ENCODE measurements at places on chromosomes 3 and 15. TPM values are rescaled to one million over a fixed set of nuclear protein-coding genes. Genes with fewer than 3 reads are reported as not detected.

Gene EFCC1
- 17.2 TPM for total RNA-seq

Gene ANKUB1
- not detected for total RNA-seq

Gene STRC
- total RNA-seq, result not detected

Gene ITIH1
- total RNA-seq, result not detected

- DNase-seq, result no peak
Observed at GRCh38 chr15:76332796-76333195, 3.8 kb upstream of the ISL2 start.

GRCh38 chr15:52180196-52180835 is 10.9 kb downstream of the GNB5 start:
- DNase-seq, result no peak

DNA sequence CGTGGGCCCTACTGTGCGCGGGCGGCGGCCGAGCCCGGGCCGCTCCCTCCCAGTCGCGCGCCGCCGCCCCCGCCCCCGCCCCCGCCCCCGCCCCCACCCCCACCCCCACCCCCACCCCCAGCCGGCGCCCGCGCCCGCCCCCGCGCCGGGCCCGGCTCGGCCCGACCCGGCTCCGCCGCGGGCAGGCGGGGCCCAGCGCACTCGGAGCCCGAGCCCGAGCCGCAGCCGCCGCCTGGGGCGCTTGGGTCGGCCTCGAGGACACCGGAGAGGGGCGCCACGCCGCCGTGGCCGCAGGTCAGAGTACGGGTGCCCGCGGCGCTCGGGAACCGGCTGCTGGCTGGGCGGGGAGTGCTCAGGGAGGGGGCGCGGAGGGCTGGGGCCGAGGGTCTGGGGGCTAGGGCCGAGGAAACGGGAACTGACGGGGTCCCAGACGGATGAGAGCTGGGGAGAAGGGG is 1.1 kb upstream of the PPARG start:
- peak; percentile 83 for DNase-seq

DNA sequence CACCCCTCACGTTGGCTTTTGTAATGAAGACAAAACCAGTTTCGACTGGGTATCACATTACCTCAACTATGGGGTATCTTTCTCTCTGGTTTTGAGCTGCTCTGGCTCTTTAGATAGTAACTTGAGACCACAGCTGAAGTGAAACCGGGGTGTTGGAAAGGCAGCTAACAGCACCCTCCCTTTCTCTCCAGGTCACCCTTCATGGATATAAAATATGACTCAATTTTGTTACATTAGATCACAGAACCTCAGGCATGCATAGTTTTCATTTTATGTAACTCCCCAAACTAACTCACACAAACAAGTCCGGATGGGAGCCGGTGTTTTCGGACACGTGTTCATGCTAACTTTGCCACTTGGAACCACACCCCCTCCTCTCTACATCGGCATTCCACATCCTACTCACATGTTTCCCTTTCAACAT is 90.7 kb downstream of the NR2F2 start:
- DNase-seq, result no peak

- DNase-seq, result no peak
Observed at GRCh38 chr3:10901296-10901945, 85.4 kb downstream of the SLC6A11 start.

GRCh38 chr3:43764056-43764455 is 73.3 kb downstream of the ABHD5 start:
- no peak for DNase-seq

GRCh38 chr3:151875759-151876158 is 2.3 kb downstream of the SUCNR1 start:
- DNase-seq, result no peak

- DNase-seq, result no peak
Observed at GRCh38 chr15:56327721-56328502, 37.3 kb upstream of the TEX9 start.

- DNase-seq, result no peak
Observed at GRCh38 chr3:196666001-196666867, 26.7 kb downstream of the NRROS start.

DNA sequence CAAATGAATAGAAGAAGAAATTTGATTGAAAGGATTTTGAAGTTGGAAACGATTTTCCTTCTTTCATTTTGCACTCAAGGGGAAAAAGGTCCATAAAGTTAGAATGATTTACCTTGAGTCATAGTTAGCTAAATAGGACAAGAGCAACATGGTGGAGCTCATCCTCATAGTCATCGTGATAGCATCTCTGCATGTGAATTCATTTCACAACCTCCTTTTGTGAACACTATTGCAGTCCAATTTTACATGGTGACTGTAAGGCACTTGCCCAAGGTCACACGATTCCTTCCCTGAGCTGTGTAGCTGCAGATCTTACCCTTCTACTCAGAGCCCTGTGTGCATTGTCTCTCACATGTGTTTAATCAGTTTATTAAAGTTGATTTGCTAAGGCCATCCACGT is 359.8 kb upstream of the C2CD4B start:
- DNase-seq, result no peak

GRCh38 chr3:112132975-112133448 is at the start of gene GCSAM:
Gene GCSAM (minus strand): TSS chr3:112133248. CDS start chr3:112133120, 128 bp downstream.
- DNase-seq, result no peak

- DNase-seq, result no peak
Observed at GRCh38 chr3:117526470-117527079, 817.0 kb downstream of the TUSC7 start.

DNA sequence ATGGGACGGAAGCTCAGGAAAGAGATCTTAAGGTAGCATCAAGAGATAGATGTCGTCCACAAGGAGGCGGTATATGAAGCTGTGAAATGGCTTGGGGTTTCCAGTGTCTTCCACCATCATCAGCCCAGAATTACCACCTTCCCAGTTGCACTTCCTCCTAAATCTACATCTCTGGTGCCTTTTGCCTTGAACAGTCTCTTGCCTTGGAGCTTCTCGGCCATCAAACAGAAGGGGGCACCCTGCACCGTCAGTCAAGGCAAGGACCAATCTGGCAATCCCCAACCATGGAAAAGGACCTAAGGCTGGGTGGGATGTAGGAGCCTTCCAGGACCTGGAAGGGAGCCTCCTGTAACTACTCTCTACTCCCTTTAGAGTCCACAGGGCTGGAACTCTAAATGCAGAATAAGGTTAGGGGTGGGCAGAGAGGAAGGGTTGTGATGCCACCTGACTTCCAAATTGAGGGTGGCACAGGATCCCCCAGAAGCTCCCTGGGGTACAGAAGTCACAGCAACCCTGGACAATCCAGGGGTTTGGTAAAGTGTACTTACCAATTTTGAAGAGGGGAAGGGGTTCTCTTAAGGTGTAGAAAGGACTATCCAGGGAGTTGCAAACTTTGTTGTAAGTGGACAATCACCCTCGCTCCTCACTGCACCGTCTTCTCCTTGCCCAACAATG is 1.0 kb upstream of the RYR3 start:
- no peak for DNase-seq
